Activated CD4-positive, alpha-beta memory T cell treated with anti-CD3 and anti-CD28 coated beads, Interleukin-2, amount 10 ng/mL, durations not matched to agents 7 days and 5 days (primary cell): ENCODE measurements at places on chromosomes 4 and X. TPM values are rescaled to one million over a fixed set of nuclear protein-coding genes. Genes with fewer than 3 reads are reported as not detected.

The GAB3 gene
- total RNA-seq: 10.5 TPM

The CENPVL3 gene
- not detected for total RNA-seq

The XG gene
- total RNA-seq: not detected

The LARP1B gene
- total RNA-seq: 13.8 TPM

The RASL11B gene
- 0.25 TPM for total RNA-seq

The F11 gene
- not detected for total RNA-seq

The TENM3 gene
- total RNA-seq: not detected
